ENCODE measurements at places on chromosomes 2 and 18.

- DNase-seq, result no peak
These were observed 27.4 kb upstream of the ERCC3 start for GRCh38 chr2:127321303-127321702.

DNA sequence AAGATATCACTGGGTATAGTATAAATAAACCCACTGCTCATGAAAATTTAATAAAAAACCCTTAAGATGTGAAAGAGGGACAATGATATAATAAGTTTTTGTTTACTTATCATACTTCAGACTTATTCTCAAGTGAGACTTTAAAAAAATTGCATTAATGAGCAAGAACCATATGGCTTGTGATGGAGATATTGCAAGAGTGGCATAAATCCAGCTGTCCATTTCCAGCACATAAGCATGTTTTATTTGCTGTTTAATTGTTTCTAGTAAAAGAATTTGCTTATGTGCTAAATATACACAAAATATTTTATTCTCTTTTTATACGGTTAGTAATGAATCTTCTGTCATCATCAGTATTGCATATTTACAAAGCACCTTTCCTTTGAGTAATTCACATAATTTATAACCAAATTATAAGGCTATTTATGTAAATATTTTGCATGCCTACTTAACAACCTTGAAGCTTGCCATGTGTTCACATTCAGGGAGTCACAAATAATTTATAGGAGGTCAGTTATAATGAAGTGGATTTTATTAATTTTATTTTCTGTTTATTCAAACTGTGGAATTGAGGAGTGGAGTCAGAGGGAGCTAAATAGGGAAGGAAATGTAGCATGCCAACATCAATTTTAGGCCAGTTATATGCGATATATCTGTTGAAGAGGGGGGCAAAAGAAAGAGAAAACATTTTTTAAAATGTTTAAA lies 318.5 kb upstream of the CWC22 start:
- DNase-seq, result no peak

DNA sequence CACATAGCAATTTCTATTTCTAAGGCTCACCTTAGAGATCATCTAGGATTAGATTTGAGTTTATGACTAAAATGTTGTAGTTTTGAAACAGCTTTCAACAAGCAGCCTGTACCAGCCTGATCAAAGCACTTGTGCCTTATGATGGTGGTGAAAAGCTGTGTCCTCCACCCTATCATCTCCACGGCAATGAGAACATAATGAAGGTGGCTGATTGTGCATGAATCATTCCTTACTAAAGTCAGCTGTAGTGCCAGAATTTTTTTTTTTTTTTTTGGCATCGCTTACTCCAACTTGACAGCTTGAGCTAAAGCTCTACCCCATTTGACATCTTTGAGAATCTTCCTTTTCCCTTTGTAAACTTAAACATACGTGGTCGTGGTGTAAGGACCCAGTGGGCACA lies 86.0 kb downstream of the DCC start:
- DNase-seq, result no peak

DNA sequence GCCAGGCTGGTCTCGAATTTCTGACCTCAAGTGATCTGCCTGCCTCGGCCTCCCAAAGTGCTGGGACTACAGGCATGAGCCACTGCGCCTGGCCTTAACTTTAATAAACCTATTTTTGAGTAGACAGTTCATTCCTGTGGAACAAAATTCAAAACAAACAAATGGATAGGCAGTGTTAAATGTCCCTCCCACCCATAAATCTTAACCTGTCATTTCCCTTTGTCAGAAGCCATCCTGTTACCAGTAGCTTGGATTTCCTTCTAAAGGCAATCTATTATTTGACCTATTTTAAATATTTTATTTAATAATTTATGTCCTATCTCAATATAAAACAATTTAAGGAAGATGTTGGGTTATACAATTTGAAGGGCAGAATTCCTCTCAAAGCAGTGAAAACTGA lies 6.6 kb upstream of the C2orf72 start:
- DNase-seq, result no peak

- DNase-seq, result no peak
These were observed 146.0 kb upstream of the SERPINE2 start for GRCh38 chr2:224185023-224185601.

- no peak for DNase-seq
These were observed 183.5 kb downstream of the SLC4A3 start for GRCh38 chr2:219810895-219811294.

- no peak for DNase-seq
These were observed 65.2 kb upstream of the RNF152 start for GRCh38 chr18:61957801-61958516.

Data from T-helper 22 cell (primary cell).